ENCODE measurements at places on chromosomes 5 and 9. TPM values are rescaled to one million over a fixed set of nuclear protein-coding genes. Genes with fewer than 3 reads are reported as not detected.

The OLFML2A gene
- total RNA-seq = 15.9 TPM

DNA sequence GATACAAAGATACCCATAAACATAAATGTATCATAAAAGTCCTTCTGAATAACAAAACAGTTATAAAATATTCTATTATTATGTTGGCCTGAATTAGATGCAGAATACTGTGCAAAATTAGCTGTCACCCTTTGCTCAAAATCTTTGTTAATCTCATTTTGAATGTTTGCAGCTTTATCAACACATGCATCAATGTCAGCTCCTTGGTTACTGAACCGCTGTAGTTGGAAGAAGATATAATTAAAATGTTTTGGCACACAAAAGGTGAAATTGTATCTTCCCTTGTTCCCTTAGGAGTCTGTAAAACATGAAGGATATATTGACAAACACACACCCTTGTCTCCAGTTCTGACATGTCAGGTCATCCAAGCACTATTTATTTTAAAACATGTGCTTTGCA is 146.3 kb upstream of the POU5F2 start:
- H3K36me3 ChIP-seq = no peaks in the 10 kb centered on the region
- H3K4me3 ChIP-seq = no peak overlapping the region
- H3K27me3 ChIP-seq = no peaks in the 10 kb centered on the region

- H3K4me1 ChIP-seq = peaks cover 2% of the 10 kb centered on the region
- DNase-seq = no peak
- no peak overlapping the region for H3K4me3 ChIP-seq
- H3K27ac ChIP-seq = no peak overlapping the region
- no peaks in the 10 kb centered on the region for H3K36me3 ChIP-seq
These were observed 2.8 kb upstream of the UBAP1 start for GRCh38 chr9:34176089-34176488.

GRCh38 chr9:38295764-38296163 is 96.7 kb upstream of the ALDH1B1 start:
- no peak overlapping the region for H3K4me3 ChIP-seq
- H3K27ac ChIP-seq = no peak overlapping the region
- no peaks in the 10 kb centered on the region for H3K4me1 ChIP-seq
- no peak for DNase-seq
- no peaks in the 10 kb centered on the region for H3K27me3 ChIP-seq

DNA sequence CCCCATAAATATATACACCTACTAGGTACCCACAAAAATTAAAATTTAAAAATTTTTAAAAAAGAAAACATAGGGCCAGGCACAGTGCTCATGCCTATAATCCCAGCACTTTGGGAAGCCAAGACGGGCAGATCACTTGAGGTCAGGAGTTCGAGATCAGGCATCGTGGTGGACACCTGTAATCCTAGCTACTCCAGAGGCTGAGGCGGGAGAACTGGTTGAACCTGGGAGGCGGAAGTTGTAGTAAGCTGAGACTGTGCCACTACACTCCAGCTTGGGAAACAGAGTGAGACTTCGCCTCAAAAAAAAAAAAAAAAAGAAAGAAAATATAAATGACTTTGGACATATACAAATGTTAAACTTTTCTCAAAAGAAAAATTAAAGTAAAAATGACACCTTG is 33.3 kb upstream of the RNF38 start:
- H3K4me1 ChIP-seq = no peaks in the 10 kb centered on the region
- H3K27me3 ChIP-seq = no peaks in the 10 kb centered on the region
- no peaks in the 10 kb centered on the region for H3K36me3 ChIP-seq
- H3K4me3 ChIP-seq = no peak overlapping the region

The PCDHA11 gene
- 0.27 TPM for total RNA-seq

DNA sequence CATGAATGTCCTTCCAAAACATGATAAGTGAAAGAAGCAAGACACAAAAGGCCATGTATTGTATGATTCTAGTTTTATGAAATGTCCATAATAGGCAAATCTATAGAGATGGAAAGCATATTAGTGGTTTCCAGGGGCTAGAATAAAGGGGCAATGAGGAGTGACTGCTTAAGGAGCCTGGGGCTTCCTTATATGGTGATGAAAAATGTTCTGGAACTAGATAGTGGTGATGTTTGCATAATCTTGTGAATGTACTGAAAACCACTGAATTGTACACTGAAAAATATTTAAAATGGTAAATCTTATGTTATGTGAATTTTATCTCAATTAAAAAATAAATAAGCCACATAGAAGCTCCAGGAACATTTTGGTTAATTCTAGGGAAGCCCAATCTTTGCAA is 144.4 kb upstream of the ANKRD55 start:
- no peak for DNase-seq
- no peaks in the 10 kb centered on the region for H3K27me3 ChIP-seq
- no peaks in the 10 kb centered on the region for H3K4me1 ChIP-seq
- no peaks in the 10 kb centered on the region for H3K36me3 ChIP-seq
- H3K4me3 ChIP-seq = no peak overlapping the region
- H3K27ac ChIP-seq = no peak overlapping the region

The NR2F1 gene
- total RNA-seq = 27.0 TPM

DNA sequence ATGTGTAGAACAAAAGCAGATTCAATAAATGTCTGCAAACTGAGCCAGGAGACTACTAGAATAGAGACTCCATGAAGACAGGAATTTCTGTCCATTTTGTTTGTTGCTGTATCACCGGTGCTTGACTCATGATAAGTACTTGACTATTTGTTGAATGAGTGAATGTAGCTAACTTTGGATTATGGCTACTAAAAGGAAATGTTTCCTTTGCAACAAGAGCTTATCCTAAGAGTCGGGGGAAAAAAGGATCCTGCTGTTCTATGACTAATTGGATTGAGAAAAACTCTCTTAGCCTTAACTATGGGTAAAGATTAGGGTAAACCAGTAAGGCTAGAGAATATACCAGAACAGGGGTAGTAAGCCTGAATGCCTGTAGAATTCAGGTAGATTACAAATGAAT is 3.5 kb downstream of the PAIP1 start:
- H3K27ac ChIP-seq = no peak overlapping the region
- H3K4me1 ChIP-seq = no peaks in the 10 kb centered on the region
- H3K27me3 ChIP-seq = no peaks in the 10 kb centered on the region
- H3K36me3 ChIP-seq = no peaks in the 10 kb centered on the region
- H3K4me3 ChIP-seq = no peak overlapping the region

DNA sequence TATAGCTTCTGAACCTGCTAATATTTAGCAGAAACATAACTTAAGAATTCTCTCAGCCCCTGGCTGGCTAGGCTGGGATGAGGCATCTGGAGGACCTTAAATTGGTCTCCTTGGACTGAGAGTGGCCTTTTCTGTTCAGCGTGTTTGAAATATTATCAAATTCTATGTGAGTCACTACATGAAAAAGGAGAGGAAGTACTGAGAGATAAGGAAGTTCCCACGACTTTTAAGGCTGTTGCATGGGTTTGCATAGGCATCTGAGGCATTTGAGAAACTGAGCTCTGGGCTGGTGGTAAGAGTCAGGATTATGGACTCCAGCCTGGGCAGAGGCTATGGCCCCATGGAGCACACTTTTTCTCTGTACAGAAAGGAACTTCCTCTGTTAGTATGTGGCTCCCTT is 816.2 kb upstream of the GRAMD2B start:
- no peak overlapping the region for H3K27ac ChIP-seq
- no peaks in the 10 kb centered on the region for H3K36me3 ChIP-seq
- peaks cover 2% of the 10 kb centered on the region for H3K4me1 ChIP-seq
- DNase-seq = no peak
- no peak overlapping the region for H3K4me3 ChIP-seq

- no peaks in the 10 kb centered on the region for H3K36me3 ChIP-seq
- H3K27me3 ChIP-seq = no peaks in the 10 kb centered on the region
- no peak for DNase-seq
These were observed 46.1 kb upstream of the ANKH start for GRCh38 chr5:14917719-14918118.

The SLC46A2 gene
- total RNA-seq = not detected

The COL23A1 gene
- total RNA-seq = 0.36 TPM

DNA sequence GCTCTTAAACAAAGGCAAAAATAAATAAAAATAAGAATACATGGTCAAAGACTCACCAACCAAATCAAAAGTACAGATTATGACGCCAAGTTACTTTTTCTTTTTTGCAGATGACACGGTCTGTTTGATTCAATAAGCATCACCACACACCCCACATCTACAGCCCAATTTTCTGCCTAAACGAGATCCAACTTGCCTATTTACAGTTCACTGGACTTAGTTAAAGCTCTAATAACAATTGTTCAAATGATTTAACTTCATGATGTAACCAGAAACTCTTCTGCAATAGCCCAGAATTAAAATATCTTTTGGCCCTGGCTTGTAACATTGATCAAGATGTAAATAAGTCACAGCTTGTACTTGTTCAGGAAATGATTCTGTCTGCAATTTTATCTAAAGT is 590.3 kb upstream of the C9orf72 start:
- no peaks in the 10 kb centered on the region for H3K36me3 ChIP-seq
- H3K4me3 ChIP-seq = no peak overlapping the region
- no peak overlapping the region for H3K27ac ChIP-seq
- no peak for DNase-seq

DNA sequence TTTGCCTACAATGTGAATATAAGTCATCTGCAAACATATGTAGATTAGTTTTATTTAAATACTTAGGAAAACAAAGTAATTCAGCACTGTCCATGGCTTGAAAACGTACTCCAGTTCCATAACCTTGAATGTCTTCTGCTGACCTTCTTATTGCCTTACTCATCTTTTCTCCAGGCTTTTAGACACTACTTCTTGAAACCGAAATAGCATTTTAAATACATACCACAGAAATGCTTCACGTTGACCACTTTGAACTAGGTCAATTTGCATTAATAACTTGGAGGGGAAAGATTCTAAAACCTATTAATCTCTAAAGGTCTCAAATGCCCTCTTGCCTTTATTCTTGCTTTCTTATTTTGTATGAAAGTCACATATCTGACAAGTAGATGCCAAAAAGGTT is 995.4 kb upstream of the ACO1 start:
- no peaks in the 10 kb centered on the region for H3K36me3 ChIP-seq
- H3K27me3 ChIP-seq = no peaks in the 10 kb centered on the region
- H3K27ac ChIP-seq = no peak overlapping the region
- DNase-seq = no peak
- H3K4me3 ChIP-seq = no peak overlapping the region
- no peaks in the 10 kb centered on the region for H3K4me1 ChIP-seq

DNA sequence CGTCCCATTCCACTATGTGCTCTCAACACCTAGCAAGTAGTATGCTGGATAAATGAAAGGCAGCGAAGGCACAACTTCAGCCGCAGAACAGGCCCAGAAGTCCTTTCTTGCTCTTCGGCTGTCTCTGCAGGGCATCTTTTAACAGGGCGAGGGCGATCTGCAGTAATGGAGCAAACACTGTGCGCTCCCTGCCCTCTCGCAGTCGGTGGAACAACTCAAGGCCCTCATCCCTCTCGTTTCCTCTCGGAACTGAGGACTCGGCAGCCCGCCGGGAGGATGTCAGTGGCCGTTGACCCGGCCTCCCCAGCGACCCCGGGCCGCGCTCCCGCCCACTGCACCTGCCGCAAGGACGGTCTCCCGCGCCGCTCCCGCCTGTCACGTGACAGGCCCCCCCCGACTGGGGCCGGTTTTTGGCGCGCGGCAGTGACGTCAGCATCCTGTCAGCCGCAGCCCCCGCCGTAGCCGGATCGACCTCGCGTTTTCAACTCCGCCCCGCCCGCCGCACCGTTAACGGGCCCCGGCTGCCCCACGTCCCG is 1.1 kb downstream of the ZNF367 start:
- peak overlapping the region; percentile 43 for H3K27ac ChIP-seq
- peak; percentile 97 for DNase-seq
- H3K36me3 ChIP-seq = no peaks in the 10 kb centered on the region
- H3K27me3 ChIP-seq = no peaks in the 10 kb centered on the region

The IL9 gene
- not detected for total RNA-seq

- peak overlapping the region; percentile 80 for H3K4me3 ChIP-seq
- no peaks in the 10 kb centered on the region for H3K27me3 ChIP-seq
- no peaks in the 10 kb centered on the region for H3K36me3 ChIP-seq
These were observed 1.9 kb downstream of the LPAR1 start for GRCh38 chr9:111036429-111036789.

The TAF11L10 gene
- not detected for total RNA-seq

The ST6GALNAC4 gene
- 46.5 TPM for total RNA-seq

- no peak overlapping the region for H3K4me3 ChIP-seq
- no peak overlapping the region for H3K27ac ChIP-seq
- DNase-seq = no peak
- H3K27me3 ChIP-seq = no peaks in the 10 kb centered on the region
- H3K4me1 ChIP-seq = peaks cover 2% of the 10 kb centered on the region
- H3K36me3 ChIP-seq = no peaks in the 10 kb centered on the region
These were observed 173.5 kb downstream of the GLIS3 start for GRCh38 chr9:4126184-4126865.

GRCh38 chr9:82581516-82581915 is 481.4 kb downstream of the RASEF start:
- H3K27me3 ChIP-seq = no peaks in the 10 kb centered on the region
- H3K36me3 ChIP-seq = no peaks in the 10 kb centered on the region
- H3K4me1 ChIP-seq = no peaks in the 10 kb centered on the region
- no peak for DNase-seq
- H3K4me3 ChIP-seq = no peak overlapping the region
- H3K27ac ChIP-seq = no peak overlapping the region

DNA sequence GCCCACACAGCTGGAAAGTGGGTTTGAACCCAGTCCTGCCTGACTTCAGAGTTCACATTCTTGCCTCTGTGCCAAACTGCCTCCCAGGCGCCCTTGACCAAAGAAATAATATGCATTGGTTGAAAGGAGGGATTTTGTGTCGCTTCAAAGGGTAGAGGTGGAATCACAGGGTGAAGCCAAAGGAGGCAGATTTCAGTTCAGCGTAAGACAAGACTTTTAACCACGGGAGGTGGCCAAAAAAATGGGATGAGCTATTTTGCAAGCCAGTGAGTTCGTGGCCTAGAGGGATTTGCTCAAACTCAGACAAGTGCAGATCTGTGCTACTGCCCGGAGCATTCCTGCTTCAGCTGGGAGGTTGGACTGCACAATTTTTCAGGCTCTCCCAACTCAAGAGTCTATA is 57.6 kb upstream of the RANBP3L start:
- DNase-seq = no peak
- no peak overlapping the region for H3K4me3 ChIP-seq
- no peaks in the 10 kb centered on the region for H3K27me3 ChIP-seq
- no peaks in the 10 kb centered on the region for H3K4me1 ChIP-seq

The HTR4 gene
- total RNA-seq = 0.90 TPM
